ENCODE measurements at places on chromosomes 6 and 20.

DNA sequence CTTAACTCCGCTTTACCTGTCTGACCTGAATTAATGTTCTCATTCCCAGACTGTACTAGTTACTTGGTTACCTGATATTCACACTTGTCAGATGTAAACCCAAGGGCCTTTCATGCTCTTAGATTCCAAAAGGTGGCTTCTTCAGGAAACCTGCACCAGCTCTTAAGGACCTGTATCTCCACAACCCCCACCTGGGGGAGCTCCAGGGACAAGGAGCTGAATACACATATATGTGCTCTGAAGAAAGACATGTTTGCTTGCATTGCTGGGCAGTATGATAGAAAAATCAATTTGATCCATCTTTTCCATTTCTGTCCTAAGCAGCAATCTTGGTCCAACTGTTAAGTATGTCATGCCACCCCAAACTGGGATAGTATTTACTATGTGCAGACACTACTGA is 64.8 kb upstream of the POU3F2 start:
- no peak for DNase-seq

- DNase-seq = no peak
Observed at GRCh38 chr6:146433881-146434731, 109.5 kb upstream of the RAB32 start.

DNA sequence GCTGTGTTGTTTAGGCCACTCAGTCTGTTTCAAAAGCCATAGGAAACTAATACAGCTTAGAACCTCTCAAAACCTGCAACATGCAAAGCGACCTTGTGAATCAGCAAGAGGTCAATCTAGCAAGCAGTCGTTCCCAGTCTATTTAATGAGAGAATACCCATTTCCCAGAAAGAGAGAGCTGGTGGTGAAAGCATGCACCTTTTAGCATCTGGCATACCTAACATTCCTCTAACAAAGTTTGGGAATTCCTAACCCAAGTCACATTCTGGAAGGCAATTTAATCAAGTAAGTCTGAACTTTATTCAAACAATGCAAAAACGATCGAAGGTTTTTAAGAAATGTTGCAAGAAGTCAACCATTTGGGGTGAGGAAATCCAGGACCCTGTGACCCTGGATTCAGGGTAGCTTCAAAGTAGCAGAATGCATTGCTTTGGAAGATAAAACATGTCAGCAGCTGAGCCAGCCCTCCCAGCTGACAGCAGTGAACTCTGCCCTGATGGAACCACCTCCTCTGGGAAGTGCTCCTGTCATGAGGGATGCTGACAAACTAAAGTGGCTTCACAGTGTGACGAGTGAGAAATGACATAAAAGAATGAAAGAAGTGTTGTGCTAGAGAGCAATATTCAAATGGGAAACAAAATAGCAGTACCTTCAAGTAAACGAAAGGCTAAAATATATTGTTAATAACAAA is 104.8 kb downstream of the GMDS start:
- no peak for DNase-seq

- DNase-seq = no peak
Observed at GRCh38 chr20:33263784-33264183, 19.2 kb upstream of the BPIFB1 start.

GRCh38 chr6:48917233-48917632 is 545.8 kb downstream of the MMUT start:
- no peak for DNase-seq

- DNase-seq = no peak
Observed at GRCh38 chr20:57061051-57061900, 205.2 kb downstream of the BMP7 start.

GRCh38 chr6:132666118-132666517 is 7.1 kb upstream of the TAAR1 start:
- no peak for DNase-seq

- DNase-seq = no peak
Observed at GRCh38 chr6:110554966-110555460, 78.6 kb upstream of the SLC22A16 start.
